ENCODE measurements at places on chromosomes 1 and 21.

GRCh38 chr1:203422116-203422515, 53.5 kb upstream of the PRELP start:
- no peak for DNase-seq

- DNase-seq: no peak
Measured at GRCh38 chr1:174968750-174969244, 30.9 kb upstream of the CACYBP start.

DNA sequence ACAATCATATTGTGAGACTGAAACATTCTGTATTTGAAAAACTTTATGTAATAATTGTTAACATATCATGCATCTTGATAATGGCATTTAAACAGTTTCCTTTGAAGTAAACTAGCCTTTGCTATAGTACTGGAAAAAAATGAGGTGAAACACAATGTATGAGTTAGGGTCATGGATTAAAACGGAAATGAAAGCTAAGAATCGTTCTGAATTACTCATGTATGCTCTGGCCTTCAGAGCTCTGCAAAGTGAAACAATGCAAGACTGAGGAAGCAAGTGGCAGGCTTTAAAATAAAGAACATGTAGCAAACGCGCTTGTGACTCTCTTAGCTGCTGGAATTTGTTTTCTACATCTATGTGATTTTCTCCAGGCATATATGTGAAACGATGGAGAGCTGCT, 317.1 kb downstream of the DPYD start:
- DNase-seq: no peak

- DNase-seq: no peak
Measured at GRCh38 chr1:34373912-34374311, 197.2 kb downstream of the C1orf94 start.

DNA sequence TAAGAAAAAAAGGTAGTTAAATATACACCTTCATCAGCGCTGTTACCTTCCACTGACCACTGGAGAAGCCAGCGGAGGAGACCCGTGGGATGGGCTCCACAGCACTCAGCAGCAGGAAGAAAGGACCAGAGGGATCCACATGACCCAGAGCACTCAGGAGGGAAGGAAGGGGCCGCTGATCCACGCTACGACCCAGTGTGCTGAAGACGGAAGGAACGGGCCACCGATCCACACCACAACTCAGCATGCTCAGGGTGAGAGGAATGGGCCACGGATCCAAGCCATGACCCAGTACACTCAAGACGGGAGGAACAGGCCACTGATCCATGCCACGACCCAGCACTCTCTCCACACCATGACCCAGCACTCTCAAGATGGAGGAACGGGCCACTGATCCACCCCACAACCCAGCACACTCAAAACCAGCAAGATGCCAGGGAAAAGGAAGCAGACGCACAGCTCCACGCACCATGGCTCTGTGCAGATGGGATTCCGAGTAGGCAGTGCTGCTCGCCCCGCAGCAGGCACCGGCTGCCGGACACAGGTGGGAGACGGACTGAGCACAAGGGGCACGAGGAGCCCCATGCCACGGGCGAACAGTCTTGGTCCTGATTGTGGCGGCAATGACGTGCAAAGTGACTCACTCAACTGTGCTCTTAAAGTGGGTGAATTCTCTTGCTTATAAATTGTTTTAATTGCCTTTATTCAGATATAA, 8.7 kb downstream of the WRAP73 start:
- no peak for DNase-seq

DNA sequence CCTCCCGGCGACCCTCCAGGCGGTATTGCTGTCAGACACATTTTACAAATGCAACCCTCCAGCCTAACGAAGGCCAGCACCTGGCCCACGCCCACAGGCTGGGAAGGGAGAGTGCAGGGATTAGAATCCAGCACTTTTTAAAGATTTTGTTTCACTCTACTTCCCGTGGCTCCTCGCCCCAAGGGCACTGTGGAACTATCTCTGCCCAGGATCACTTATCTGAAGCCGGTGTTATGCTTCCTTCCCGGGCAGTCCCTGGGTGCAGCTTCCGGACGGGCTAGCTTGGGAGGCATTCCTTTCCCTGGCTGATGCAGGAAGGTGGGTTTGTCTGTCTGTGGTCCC, 35.8 kb downstream of the CCN1 start:
- DNase-seq: no peak

DNA sequence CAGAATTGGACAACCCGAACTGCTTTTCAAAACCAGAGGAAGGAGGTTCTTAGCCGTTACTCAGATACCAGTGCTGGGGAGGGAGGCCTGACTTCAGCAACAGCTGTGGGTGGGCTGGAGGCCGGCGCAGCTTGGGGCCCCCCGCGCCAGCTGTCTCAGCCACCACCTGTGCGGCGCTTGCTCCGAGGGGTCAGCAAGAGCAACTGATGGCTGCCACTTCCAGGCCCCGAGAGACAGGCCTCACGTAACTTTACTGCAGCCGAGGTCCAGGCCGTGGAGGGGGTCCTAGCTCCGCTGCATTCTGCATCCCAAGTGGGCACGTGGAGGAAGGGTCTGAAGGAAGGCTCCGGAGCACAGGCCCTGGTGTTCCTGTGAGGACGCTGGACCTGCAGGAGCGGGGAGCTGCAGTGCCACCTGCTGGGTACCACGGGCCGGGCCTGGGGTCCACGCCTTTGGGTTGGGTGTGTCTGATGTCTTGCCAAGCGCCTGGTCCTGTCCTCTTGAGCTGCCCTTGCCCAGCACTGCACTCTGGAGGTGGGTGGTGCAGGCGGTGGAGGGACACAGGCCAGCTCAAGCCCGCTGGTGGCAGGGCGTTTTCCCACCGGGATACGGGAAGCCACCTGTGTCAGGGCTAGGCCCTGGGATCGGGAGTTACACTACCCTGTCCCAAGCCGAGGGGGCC, 9.8 kb downstream of the THAP3 start:
- DNase-seq: no peak

DNA sequence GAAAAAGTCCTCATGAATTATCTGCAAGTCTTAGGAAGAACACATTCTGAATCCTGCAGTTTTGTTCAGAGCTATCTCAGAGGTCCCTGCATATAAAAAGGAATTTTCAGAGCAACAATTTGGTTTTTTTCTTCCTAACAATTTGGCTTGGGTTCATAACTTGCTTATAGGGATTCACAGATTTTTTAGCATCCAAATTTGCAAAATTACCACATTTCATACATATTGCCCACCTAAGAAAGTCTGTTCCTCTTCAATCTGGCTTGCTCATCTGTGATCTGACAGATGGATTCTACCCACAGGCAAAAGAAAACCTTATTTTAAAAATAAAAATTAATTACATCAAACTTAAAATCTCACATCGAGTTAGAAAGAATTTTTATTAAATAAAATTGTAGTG, 714.4 kb upstream of the NCAM2 start:
- no peak for DNase-seq

DNA sequence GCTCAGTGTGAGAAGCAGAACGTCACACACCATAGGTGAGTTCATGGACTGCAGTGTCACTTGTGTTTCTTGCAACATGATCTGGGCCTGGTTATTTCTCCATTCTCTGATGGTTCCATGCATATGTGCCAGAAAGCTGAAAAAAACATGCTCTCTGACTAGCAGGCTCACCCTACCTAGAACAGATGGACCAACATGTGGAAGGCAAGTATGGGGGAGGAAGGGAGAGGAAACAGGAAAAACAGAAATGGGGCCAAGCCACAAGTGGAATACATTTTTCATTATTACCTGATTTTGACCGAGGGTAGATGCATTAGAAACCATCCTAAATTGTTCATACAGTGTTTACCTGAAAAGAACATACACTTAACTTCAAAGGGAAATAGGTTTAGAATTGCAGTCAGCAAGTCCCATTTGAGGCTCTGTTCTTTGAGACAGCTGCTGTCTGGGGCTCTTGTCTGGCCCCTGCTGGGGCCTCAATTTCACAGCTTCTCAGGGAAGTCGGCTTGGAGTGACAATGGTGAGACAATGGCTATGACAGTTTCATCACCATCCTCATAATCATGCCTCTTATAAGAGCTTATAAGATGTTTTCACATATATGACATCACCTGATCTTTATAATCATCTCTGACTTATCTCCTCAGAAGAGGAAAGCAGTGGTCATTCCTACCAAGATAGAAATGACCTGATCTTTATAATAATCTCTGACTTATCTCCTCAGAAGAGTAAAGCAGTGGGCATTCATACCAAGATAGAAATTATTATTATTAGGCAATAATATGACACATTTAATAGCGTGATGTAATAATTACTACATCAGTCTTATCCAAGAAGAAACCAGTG, 327.3 kb downstream of the SIPA1L2 start:
- DNase-seq: no peak

- no peak for DNase-seq
Measured at GRCh38 chr1:205927676-205928075, 15.6 kb downstream of the SLC26A9 start.

DNA sequence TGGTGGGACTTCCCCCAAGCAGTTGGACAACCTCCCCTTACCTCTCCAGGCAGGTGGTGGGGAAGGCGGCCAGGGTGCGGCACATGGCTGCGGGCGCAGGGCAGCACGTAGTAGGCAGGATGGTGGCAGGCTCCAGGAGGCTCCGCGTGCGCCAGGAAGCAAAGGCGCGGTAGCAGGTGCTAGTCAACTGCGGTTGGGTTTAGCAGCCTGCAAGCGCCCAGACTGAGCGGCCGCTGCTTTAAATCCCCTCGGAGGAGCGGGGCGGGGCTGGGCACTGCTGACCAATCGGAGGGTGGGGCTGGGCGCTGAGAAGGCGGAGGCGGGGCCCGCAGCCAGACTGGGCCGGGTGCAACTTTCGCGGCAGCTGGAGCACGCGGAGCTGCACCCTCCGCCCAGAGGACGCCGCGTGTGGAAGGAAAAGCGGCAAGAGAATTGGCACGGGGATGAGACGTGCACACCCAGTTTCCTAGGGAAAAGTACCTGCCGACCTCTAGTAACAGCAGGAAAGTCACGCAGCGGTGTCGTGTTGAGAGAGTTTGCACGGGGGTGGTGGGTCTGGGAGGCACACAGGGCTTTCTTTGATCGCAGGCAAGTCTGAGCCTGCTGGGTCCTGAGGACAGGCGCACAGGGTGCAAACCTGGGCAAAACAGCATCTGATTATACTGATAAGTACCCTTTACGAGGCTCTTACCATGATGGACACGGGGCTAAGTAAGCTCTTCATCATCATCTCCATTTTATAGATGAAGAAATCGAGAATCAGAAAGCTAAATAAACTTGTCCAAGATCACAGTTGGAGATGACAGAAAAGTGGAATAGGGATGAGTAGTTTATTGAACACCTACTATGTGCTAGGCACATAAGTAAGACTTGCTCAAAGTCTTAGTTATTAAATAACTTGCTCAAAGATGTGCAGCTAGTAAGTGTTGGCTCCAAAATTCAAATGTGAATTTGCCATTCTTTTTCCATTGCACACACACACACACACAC, at the start of gene RGS16:
RGS16 (minus strand) TSS at position 215 of the 990 bp plus-strand sequence; CDS start at position 85, 130 bp downstream.
- DNase-seq: peak; percentile 39
